ENCODE measurements at places on chromosomes 11 and 22.
A peak's percentile ranks its signal among the peaks of the same experiment; 100 is the strongest.

GRCh38 chr22:44360668-44361381, 48.1 kb upstream of the SHISAL1 start:
- peak; percentile 80 for DNase-seq

DNA sequence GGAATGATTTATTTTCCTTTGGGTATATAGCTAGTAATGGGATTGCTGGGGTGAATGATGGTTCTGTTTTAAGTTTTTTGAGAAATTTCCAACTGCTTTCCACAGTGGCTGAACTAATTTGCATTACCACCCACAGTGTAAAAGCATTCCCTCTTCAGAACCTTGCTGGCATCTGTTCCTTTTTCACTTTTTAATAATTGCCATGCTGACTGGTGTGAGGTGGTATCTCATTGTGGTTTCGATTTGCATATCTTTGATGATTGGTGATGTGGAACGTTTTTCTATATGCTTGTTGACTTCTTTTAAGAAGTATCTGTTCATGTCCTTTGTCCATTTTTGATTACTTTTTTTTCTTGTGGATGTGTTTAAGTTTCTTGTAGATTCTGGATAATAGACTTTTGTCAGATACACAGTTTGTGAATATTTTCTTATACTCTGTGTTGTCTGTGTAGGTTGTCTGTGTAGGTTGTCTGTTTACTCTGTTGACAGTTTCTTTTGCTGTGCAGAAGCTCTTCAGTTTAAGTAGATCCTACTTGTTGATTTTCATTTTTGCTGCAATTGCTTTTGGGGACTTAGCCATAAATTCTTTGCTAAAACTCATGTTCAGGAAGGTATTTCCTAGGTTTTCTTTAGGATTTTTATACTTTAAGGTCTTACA, 291.8 kb upstream of the DDI1 start:
- no peak for DNase-seq

DNA sequence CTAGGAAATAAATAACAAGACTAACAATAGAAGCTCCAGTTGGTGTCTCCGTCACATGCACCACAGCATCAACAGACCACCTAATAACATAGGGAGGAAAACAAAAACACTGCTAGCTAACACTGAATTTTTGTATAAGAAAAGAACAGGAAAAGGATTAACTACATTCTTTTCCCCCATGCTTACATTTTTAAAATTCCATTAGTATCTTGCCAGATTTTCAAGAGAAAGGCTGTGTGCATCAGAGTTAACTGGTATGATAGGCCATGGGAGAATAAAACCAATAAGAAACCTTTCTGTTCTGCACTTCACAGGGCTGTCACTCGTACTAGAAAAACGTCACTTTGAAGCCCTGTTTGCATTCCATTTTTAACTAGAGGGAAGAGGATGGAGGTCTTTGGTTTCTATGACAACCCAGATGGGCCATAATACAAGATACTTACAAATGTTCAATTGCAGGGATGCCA, 79.0 kb downstream of the LARGE2 start:
- peak; percentile 70 for DNase-seq

- DNase-seq, result no peak
Observed at GRCh38 chr11:64711956-64712362, 11.0 kb downstream of the NRXN2 start.

DNA sequence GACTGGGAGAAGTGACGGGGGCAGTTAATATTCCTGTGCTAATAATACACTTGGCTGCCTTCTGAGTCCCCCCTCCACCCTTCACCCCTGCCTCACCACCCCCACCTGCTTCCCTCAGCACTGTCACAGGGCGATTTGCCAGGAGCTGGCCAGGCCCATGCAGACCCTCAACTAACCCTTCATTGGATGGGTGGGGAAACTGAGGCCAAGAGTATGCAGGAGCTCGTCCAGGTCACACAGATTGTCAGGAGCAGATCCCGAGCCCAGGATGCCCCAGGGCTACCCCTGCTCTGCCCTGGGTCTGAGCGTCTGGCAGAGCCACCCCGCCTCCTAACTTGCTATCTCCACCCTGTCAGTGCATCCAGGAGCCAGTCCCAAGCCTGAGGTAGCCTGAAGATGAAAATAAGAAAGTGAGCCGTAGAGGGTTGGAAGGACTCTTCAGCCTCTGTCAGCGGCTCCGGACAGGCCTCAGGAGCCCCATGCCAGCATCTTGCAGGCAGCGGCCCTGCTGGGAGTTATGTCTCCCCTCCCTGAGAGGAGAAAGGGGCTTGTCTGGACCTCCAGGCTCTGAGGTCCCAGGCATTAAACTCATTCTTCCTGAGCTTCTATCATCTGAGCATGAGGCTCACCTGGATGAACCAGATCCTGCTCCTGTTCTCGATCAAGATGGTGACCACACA, 6.2 kb downstream of the TPBGL start:
- DNase-seq, result no peak

DNA sequence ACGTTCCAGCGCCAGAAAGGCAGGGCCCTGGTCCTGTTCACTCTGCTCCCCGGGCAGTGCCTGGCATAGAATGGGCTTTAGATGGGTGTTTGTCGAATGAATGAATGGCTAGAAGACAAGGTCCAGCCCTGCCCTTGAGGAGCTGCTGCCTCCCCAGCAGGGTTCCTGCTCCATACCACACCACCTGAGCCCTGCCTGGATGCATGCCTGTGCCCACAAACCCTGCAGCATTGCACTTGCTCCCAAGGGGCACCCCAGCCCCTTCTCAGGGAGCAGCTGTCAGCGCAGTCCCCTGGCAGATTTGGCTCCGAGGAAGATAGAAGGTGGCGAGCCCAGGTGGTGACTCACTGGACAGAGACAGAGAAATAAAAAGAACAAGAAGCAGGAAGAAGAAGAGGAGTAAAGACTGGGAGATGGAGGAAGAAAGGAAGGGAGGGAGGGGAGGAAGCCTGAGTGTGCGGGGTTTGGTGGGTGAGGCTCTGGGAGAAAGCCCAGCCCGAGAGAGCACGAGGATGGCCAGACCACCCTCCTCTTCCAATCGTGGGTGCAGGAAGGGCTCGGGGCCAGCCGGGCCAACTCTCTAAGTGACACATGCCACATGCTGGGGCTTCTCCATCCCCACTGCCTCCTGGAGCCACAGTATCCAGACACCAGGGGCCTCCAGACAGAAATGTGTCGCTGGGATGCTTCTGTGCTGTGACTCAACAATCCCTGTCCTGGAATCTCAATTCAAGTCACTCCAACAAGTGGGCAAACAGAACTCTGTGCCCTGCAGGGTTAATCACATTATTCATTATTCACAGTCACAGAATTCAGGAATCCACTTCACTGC, 1474.3 kb downstream of the BRD1 start:
- DNase-seq, result no peak

DNA sequence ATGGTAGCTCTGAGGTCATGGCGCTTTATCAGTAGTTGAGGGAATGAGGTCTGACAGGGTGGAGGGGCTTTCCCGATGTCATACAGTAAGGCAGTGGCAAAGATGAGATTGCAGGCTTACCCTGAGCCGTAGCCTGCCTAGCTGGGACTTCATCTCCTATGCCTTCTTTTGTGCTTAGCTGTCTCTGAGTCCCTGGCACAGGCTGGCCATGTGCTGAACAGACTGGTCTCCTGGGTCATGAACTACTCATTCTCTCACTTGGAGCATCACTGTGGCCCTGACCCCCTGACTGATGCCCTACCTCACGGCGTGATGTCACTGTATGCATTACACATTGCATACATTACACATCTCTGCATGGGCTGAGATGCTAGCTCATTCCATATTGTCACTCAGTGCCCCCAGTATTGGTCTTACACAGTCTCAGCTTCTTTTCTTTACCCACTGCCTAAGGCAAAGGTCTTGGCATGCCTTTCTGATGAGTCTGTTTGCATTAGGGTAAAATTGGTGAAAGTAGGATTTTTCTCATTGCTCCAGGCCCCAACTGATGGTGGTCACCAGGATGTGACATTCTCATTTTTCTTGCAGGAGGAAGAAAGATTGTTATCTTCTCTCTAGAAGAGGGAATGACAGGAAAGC, 389.4 kb upstream of the CADM1 start:
- DNase-seq, result peak; percentile 10

DNA sequence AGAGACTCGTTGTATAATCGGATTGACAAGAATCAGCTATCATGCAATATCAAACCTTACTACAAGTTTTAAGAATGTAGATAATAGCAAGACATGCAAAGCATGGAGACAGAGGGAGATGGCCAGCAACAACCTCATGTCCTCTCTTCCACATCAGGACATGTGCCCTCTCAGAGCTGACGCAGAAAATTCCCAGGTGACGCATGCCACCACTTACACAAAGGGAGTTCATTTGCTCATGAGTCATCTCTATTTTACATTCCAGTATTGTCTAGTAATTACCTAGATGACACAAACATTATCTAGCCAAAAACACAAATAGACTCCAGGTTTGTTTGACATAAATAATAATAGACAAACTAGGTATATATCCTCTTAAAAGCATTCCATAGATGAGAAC, 38.1 kb upstream of the OPCML start:
- no peak for DNase-seq

GRCh38 chr22:47195484-47196165, 433.2 kb downstream of the TBC1D22A start:
- DNase-seq, result no peak

GRCh38 chr22:37491559-37492427, 5.6 kb upstream of the MFNG start:
- DNase-seq, result no peak

Measured in IMR-90 (cell line).